Sigmoid colon (tissue), 7 donors: ENCODE measurements at places on chromosomes 3 and 15.
A peak's percentile ranks its signal among the peaks of the same experiment; 100 is the strongest.

DNA sequence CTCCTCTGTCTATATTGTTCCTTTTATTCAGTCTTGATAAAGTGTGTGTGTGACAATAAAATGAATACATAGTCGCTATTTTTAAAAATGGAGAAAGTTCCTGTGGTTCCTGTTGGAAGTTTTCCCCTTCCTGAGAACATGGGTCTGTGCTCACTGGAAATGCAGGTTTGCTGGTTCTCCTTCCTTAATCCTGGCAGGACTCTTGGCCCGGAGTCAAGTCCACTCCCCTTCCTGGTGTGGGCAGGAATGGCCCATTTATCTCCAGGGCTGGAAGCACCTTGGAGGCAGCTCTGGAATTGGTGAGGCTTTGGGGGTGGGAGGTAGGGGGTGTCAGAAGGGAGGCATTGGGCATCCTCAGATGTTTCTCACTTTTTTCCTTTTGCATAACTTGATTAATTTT, 30.1 kb downstream of the FOXL2 start:
- no peak for DNase-seq

DNA sequence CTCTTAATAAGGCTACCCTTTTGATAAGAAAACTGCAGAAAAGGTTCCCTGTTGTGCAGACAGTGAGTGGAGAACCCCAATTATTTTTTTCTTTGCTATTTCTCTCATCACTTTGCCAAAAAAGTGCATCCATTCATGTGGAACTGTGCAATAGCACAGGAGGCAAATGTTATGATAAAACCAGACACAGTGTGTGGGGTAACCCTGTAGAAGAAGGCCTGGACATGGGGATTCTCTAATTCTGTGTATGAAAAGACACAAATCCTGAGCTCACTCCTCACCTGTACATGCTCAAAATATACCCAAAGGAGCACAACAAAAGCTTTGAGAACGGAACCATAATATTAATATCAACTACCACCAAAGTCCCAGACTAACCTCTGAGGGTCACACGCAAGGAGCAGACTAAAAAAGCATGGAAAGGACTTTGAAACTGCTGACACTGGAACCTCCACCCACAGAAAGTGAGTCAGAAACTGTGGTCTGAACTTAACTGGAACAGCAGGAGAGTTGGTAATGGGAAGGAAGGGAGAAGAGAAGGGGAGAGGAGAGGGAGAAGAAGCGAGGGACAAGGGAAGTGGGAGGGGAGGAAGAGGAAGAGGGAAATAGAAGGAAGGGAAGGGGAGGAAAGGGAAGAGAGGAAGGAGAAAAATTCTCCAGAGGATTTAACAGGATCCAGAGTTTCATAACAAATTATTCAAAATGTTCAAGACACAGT, 299.9 kb downstream of the TBC1D5 start:
- no peak for DNase-seq

DNA sequence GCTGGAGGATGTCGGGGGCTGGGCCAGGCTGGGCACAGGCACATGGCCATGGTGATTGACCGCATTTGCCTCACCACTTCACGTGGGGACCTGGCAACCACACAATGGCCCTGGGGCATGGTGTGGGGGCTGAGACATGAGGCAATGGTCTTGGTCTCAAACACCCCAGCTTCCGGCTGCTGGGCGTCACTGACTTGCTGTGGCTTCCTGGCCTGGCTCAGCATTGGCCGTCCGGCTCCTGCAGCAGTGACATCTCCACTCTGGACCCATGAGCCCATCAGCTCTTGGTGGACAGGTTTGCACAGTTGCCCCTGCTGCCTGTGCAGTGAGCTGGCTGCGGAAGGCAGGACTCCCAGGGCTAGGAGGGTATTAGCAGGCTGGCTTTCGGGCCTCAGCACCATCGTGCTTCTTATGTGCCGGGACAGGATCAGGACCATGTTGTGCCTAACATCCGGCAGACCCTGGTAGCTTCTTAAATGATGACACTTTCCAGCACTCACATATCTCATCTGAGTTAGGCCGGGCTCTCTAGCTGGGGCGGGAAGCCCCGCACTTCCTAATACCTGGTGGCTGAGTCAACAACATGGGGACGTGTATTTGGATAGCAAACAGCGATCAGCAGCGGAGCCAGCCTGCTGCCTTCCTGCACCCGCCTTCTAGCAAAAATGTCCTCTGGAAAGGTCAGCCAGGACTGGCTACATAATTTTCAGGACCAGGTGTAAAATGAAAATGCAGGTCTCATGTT, 34.1 kb downstream of the ZNF710 start:
- DNase-seq: peak; percentile 75

GRCh38 chr3:187919048-187919447, 173.8 kb upstream of the BCL6 start:
- DNase-seq: no peak

DNA sequence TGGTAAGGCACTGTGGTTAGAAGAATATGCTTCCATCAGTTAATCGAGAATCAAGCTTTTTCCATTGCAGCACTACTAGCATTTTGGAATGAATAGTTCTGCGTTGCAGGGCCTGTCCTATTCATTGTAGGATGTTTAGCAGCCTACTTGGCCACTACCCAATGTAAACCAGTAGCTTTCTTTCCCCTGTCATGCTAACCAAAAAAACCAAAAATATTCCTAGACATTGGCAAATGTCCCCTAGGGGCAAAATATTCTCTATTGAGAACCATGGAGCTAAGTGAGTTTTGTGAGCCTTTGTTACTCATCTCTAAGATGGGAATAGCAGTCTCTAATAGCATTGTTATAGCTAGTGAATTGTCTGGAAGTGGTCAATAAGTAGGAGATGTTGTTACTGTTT, 187.2 kb downstream of the CADPS start:
- DNase-seq: no peak

- DNase-seq: no peak
These were observed 33.4 kb downstream of the MASP1 start for GRCh38 chr3:187257992-187258692.

DNA sequence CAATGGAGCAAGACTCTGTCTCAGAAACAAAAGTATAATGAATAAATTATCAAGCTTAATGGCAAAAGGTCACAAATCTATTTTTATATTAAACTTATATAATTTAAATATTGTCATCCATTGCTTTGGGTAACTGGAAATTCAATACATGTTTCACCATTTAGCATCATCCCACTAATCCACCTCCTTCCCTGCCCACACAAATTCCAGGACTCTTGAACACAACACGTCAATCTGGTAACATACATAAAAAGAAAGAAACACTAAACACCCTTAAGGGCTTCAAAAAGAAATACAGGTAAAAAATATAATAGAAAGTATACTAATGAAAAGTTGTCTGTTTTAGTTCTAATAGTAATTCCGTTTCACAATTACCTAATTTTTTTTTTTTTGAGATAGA, 149.4 kb downstream of the STAG1 start:
- DNase-seq: no peak

DNA sequence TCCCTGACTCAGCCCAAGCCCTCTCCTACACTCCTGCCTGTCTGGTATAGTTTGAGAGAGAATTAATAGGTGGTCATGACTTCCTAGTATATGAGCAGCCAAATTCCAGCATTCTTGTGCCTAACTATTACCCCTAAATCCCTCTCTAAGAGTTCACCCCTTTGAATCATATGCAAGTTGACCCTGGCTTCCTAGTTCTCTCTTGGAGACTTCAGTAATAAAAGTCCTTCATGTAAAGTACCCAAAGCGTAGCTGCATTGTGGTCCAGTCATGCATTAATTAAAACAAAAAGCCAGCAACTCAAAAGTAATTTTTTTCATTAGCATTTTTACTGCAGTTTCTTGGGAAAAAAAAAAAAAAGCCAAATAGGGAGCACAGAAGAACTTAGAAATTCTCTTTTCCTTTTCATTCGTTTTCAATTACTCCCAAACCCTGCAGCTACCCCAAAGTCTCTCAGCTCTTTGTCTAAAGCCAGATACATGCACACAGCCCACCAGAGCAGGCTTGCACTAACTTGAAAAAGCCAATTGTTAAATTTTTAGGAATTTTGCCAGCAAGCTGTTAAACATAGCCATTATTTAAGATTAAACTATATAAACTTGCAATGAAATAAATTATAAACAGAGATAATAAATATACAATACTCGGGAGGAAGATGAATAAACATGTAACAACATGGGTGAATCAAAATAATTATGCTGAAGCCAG, 50.1 kb upstream of the STT3B start:
- no peak for DNase-seq

DNA sequence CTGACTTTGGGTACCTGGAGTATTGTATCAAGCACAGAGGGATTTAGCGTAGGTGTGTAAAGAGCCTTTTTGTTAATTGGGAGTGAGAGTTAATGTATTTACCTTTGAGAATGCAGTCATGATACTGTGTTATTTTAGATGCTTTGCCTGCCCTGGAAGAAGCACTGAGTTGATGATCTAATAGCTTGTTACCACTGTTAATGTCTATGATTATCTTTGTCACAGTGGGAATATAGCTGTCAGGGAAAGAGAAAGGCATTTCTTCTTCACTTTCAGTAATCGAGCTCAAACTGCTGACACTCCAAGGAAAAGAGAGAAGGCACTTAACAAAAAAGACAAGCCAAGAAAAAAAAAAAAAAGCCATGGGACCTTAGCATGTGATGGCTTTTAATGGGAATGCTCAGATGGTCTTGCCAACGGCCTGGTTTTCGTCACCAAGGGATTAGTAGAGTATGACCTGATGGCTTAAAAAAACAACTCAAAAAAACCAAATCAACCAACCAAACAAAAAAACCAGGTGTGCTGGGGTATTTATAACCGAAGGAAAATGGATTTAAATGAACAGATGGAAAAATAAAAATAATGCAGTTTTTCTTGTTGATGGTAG, 387.4 kb downstream of the PTPRG start:
- DNase-seq: no peak

DNA sequence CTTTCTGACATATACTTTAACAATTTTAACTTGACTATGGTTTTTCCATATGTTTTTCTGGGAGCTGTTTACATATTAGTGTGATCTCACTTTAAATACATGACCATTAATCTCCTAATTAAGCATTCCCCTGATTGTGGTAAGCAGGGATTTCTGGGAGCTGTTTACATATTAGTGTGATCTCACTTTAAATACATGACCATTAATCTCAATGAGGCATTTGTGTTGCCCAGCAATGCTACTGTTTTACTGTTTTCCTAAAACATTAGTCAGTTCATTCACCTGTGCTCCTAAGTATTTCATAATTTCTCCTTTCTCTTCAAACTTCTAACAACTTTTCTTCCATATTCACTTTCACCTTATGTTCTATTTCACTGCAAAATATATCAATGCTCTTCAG, 3.6 kb upstream of the GRAMD1C start:
- no peak for DNase-seq
